ENCODE measurements at places on chromosomes 7 and 10. TPM values are rescaled to one million over a fixed set of nuclear protein-coding genes. Genes with fewer than 3 reads are reported as not detected.

- DNase-seq = no peak
Measured at GRCh38 chr7:109094-109493, 83.3 kb upstream of the FAM20C start.

- no peak for DNase-seq
Measured at GRCh38 chr10:36256166-36256565, 614.1 kb upstream of the FZD8 start.

DNA sequence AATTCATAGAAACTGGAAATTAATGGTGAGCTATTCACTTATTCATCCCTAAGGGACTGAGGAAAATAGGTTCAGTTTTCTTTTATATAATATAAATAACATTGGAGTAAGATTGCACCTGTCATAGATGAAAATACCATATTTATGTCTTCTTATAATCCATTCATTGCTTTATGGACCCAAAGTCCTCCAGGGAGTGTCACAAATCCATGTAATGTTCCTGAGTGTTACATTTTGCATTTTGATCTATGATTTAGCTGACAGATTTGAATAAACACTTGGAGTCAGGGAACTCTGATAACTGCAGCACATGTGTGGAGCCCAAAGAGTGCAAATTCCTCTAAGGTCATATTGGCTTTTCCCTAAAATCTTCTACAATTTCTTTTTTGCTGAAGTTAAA, 484.3 kb downstream of the MDFIC start:
- no peak for DNase-seq

DNA sequence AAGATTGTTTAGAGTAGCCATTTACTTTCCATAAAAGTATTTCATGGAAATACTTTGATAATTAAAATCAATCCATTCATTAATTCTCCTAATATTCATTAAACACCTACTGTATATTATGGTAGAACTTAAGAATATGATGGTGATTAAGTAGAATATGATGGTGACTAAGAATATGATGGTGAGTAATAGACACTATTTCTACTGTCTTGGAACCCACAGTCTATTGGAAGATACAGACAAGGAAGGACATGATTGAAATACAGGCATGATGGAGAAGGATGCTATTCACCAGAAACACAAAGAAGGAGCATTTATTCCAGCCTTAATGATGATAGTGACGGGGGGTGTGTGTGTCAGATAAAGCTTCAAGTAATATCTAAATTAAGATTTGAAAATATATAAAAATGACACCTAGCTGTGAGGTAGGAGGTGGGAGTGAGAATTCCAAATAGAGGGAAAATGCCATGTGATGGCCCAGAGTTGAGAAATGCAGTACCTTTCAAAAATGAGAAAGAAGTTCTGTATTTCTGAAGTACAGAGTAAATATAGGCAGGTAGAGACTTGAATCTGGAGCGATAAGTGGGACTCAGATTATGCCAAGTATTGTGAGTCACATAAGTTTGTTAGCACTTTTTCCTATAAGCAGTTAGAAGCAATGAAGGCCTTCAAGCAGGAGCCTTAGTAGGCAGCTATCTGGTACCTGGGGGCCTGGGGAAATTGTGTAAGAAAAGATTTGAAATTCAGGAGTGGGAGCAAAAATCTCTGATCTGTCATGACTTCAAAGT, 12.5 kb upstream of the CDK13 start:
- DNase-seq = no peak

DNA sequence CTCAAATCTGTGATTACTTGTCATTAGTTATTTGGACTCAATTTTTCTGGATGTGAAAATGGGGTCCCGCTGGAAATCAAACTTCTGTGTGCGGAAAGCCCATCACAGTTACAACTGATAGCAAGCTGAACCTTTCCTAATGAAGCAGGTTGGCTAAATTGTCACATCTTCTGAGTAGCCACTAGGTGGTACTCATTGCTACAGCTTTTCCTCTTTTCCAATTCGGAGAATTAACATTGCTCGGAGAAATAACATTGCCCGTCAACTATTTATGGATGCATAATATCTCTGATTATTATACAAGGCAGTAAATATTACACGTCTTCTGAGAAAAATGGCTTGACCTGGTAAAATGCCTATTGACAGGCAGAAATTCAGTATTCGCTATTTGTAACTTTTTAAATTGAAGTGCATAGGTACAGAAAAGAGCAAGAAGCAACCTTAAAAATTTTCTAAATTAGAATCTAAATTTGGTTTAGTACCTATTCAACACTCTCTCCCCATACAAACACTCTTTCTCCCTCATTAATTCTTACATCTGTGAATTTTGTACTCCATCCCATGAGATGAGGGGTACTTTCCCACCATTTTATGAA, 17.3 kb upstream of the BLOC1S2 start:
- peak; percentile 16 for DNase-seq

DNA sequence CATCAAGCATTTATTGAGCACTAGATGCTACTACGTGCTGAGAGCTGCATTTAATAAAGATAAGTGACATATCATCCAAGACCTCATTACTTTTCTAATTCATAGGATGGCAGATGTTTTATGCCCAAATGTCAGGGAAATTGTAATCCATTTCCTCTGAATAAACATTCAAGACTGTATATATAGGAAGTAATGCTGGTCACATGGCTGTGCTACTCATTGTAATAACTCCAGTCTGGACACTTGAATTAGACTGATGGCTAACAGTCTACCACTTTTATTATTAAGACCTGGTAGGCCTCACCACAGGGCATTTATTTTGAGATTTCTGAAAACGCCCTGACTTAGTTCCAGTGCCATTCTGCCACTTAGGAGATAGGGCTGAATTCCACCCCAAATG, 36.6 kb downstream of the PIK3AP1 start:
- no peak for DNase-seq

DNA sequence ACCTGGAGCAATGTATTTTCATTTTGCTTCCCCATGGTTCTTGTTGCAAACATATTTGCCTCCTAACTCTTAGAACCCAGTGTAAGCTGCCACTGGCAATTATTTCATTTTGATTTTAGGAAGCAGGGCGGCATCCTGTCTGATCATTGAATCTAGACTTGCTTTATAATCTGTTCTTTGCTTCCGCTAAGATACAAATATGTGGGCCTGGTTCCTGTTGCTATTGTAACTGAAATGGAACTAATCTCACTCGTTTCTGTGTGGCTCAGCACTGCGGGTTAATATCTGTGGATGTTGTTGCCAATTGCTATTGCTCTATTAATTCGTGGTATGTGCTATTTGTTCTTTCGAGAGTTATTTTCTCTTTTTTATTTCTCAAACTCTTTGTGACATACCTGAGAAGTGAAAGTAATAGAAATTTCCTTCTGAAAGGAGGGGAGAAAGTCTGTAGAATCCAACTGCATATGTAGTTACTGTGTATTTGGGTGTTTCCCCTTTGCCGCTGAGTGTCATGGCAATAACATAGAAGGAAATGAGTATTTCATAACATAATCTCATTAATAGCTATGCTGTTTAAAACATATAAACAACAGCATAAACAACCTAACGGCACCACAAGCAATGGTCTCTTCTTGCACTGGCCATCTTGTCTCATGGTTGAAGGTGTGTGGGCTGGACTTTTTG, 62.4 kb downstream of the FZD1 start:
- no peak for DNase-seq

- no peak for DNase-seq
Measured at GRCh38 chr10:1173091-1173490, 116.9 kb downstream of the WDR37 start.

GRCh38 chr10:67789769-67790168, 48.2 kb downstream of the DNAJC12 start:
- no peak for DNase-seq

GRCh38 chr7:137032436-137032835, 164.0 kb downstream of the CHRM2 start:
- no peak for DNase-seq

- peak; percentile 33 for DNase-seq
Measured at GRCh38 chr10:133335246-133336117, 1.2 kb downstream of the CALY start.

DNA sequence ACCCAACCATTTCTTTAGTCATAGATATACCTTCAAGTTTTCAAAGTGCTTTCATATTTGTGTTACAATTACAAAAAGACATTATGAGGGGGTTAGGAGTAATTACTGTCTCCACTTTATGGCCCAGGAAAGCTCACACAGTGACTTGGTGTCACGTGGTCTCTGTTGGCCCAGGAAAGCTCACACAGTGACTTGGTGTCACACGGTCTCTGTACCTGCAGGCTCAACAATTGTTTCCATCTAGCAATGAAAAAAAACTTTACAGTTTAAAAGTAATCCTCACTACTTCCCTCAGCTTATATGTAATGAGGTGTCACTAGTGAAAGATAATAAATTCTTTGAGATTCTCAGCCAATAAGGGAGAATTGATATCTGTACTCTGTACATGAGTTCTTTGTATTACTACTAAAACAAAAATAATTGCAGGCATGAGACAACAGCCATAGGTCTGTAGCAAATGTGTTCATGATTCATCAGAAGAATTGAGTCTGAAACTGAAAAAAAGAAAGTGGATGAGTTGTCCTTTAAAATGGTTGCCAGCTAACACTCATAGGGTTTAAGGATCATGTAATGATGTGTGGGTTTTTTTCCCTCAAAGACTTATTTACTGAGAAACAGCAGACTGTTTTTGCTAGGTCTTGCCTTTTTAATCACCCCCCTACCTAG, 10.9 kb downstream of the OGDH start:
- no peak for DNase-seq

- DNase-seq = no peak
Measured at GRCh38 chr10:86252556-86252955, 114.0 kb downstream of the GRID1 start.

DNA sequence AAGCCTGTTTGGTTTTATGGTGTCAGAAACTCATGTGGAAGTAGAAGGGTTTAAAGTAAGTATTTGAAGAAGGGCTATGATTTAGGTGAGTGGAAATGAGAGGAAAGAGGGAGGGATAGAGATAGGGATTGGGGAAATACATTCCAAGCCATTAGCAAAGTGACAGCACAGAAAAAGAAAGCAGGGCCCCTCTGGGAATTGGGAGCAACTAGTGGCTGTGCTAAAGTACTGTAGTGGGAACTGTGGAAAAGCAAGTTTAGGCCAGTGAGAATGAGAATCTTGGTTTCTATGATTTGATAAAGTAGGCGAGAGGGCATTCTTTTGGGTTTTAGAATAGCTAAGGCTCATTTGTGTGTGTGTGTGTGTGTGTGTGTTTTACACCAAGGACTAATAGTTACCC, 5.0 kb downstream of the PRKG1 start:
- no peak for DNase-seq

- DNase-seq = no peak
Measured at GRCh38 chr10:132879408-132880127, 62.8 kb downstream of the CFAP46 start.

- DNase-seq = no peak
Measured at GRCh38 chr10:81570878-81571794, 303.9 kb upstream of the NRG3 start.

GRCh38 chr10:10996966-10997620, 20.6 kb upstream of the CELF2 start:
- no peak for DNase-seq

DNA sequence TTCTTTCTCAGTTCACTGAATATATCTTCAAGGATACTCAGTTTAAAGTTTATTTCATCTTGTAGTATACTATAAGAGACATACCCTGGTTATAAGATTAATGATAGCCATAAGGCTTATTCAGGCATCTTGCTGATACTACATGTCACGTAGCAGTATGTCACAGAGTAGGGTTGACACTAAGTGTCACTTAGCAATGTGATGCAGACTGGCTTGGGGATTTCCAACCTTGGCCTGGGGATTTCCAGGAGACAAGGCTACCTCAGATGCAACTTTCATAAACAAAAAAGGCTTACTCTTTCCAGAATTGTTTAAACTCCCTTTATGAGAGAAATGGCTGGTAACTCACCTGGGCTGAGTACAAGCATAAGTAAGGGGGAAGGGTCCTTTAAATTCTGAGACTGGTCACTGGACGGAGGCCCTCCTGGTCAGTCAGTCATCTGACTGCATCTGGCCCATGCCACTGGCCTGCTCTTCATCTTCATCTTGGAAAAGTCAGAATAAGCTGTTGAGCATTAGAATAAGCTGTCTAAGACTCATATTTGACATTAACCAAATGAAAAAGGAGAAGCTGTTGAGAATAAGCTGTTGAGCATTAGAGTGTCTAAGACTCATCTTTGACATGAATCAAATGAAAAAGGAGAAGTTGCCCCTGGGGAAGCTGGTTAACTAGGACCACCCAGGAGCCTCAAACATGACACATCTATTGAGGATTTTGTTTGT, 9.5 kb downstream of the SLC13A1 start:
- DNase-seq = no peak

- DNase-seq = no peak
Measured at GRCh38 chr7:157570531-157571200, 233.9 kb downstream of the DNAJB6 start.

DNA sequence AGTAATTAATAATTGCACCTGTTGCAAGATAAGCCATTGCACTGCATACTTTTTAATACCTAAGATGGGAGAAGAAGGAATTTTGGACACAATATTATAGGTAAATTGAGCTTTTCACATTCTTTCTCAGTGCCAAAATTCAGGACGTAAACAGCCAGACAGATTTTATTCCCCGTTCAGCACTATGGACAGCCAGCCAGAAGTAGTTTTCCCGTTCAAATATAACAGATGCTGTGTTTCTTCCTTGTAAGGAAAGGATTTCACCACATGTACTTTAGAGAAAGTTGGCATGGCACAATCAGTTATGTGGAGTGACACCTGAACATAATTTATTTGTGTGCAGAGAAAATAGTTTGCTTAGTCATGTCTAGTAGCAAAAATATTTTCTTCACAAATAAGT, 34.8 kb downstream of the SEMA3E start:
- DNase-seq = no peak

DNA sequence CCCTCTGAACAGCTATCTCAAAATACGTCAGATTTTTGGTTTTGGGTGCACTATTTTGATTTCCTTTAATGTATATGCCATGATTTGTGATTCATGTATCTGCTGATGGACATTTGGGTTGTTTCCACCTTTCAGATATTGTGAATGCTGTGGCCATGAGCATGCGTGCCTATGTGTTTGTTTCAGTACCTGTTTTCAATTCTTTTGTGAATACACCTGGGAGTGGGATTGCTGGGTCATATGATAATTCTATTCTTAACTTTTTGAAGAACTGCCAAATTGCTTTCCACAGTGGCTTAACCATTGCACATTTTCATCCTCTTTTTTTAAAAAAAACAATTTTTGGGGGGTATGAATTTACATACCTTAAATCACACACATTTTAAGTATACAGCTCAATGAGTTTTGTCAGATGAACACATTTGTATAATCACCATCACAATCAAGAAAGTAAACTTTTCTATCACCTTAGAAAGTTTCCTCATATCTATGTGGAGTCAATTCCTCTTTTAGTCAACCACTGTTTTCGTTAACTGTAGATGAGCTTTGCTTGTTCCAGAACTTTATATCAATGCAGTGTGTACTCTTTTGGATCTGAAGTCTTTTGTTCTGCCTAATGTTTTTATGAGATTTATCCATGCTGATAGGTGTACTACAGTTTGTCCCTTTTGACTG, 36.9 kb downstream of the CYP26A1 start:
- DNase-seq = no peak

Gene PRKAR2B
- total RNA-seq = 2.7 TPM

Gene CALML3
- not detected for total RNA-seq

Gene TAS2R16
- not detected for total RNA-seq

Gene SPDYE8
- 0.52 TPM for total RNA-seq

Gene COL28A1
- 0.12 TPM for total RNA-seq

Gene DPP6
- not detected for total RNA-seq

Gene GPRIN2
- total RNA-seq = not detected

Gene ACTL6B
- total RNA-seq = not detected

Gene ZC3HAV1
- 45.8 TPM for total RNA-seq

Gene UNC5B
- 50.9 TPM for total RNA-seq

Gene GPR15LG
- not detected for total RNA-seq

Gene CHAT
- not detected for total RNA-seq

Measured in NCI-H460 (cell line).